NCI-H1417 treated with DMSO at 0.1 percent for 48 hours (cell line): ENCODE measurements at places on chromosomes 13 and 19.

DNA sequence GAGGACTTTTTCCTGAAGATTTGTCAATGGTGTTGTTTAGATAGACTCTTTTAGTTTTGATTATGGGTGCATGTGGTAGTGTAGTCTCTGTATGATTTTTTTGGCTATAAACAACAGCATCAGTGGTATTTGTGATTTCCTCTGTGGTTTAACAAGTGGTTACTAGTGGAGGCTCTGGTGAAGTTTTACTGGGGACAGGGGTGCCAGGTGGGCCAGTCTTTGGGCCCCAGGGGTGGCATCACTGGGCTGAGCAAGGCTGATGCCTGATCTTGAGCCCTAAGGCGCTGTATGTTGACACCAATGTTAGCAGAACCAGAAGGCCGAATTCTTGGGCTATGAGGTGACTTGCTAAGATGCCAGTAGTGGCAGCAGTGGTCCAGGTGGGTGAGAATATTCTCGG is 811.4 kb downstream of the DACH1 start:
- DNase-seq = no peak

DNA sequence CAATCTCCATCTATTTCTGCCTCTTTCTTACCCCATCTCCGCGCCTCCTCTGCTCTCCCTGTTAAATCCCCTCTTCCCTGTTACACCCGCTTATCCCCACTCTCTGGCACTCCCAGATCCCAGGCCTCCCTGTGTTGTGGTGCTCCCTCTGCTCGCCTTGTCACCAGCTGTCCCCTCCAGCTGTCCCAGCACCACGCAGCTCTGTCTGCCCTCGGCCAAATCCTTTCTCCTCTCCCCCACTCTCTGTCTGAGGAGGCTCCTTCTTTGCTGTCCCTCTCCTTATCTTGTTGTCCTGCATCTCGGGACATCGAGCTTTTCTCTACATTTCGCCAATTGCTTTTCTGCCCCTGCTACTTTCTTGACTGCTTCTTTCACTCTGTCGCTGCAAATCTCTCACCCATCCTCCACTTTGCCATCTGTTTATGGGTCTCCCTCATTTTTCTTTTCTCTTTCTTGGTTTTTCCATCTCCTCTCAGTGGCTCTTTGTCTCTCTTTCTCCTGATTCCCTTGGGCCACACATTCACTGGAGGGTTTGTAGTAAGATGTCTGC is 941 bp downstream of the ZNF160 start:
- no peak for DNase-seq

- no peak for DNase-seq
Observed at GRCh38 chr13:96011291-96011872, 41.8 kb downstream of the UGGT2 start.

DNA sequence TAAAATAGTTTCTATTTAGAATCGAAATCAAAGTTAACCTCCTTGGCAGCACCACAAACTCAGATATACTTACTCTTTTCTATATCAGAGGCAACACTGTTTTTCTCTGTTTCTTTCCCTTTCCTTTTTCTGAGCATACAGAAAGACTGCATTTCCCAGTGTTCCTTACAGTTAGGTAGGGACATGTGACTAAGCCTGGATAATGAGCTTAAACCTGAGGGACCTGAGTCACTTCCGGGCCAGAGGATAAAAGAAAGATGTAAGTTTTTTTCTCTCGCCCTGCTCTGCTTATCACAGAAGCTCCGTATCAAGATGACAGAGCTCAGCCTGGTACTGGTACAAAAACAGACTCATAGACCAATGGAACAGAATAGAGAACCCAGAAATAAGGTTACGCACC is 531.9 kb downstream of the KLF12 start:
- no peak for DNase-seq

DNA sequence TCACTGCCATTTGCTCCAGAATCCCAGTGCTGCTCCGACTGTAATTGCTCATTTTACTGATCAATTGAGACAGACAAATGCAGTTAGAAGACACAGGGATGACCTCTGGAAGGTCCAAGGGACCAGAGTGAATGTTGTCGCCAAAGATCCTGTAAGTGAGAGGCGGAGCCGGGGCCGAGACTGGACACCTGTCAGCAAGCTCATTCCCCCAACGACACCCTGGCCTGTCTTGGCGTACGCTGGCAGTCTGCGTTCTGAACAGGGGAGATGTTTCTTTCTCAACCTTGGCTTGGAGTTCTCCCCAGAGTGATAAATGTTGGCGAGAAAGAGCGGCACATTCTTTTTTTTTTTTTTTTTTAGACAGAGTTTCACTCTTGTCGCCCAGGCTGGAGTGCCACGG is 24.2 kb downstream of the GADD45B start:
- DNase-seq = no peak

GRCh38 chr19:19537075-19538048 is 703 bp upstream of the CILP2 start:
- DNase-seq = no peak

DNA sequence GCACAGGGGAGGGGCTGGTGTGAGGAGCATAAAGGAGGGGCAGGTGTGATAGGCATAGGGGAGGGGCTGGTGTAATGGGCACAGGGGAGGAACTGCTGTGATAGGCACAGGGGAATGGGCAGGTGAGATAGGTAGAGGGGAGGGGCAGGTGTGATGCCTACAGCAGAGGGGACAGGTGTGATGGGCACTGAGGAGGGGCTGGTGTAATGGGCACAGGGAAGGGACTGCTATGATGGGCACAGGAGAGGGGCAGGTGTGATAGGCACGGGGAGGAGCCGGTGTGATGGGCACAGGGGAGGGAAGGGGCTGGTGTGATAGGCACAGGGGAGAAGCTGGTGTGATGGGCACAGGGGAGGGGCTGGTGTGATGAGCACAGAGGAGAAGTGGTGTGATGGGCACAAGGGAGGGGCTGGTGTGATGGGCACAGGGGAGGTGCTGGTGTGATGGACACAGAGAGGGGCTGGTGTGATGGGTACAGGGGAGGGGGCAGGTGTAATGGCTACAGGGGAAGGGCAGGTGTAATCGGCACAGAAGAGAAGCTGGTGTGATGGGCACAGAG is 39.5 kb upstream of the POP4 start:
- no peak for DNase-seq

DNA sequence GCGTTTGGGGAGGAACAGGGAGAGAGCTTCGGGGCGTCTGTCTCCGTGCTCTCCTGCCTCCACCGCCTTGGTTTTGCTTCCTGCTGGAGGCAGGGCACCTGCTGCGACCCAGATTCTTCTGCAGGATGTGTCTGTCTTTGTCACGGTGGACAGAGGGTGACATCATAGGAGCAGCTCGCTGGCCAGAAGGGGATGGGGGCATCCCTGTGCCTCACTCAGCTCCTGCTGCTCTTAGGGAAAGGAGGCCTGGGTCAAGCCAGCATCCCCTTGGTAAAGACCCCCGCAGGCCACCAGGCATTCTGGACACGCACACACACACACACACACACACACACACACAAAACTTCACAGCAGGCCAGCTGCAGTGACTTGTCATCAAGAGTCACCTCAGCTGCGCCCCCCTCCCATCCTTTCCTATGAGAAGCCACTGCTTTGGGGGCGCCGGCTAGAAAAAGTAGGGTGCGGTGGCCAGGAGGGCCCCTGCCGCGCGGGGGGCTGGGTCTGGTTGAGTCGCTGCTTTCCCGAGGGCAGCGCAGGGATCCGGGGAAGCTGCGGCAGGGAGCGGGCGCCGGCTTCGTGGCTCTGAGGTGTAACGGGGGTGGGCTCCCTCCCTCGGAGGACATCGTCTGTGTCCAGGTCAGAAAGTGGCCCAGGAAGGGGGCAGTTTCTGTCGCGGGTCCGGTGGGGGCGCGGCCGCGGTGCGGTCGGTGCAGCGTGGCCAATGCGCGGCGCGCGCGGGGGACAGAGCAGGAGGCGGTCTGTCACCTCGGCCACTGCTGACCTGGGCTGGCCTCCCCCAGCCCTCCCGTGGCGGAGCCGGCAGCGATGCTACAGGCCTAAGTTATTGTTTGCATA is 15.8 kb upstream of the NPAS1 start:
- DNase-seq = no peak

GRCh38 chr13:76461484-76461883 is 424.7 kb downstream of the KCTD12 start:
- DNase-seq = no peak

DNA sequence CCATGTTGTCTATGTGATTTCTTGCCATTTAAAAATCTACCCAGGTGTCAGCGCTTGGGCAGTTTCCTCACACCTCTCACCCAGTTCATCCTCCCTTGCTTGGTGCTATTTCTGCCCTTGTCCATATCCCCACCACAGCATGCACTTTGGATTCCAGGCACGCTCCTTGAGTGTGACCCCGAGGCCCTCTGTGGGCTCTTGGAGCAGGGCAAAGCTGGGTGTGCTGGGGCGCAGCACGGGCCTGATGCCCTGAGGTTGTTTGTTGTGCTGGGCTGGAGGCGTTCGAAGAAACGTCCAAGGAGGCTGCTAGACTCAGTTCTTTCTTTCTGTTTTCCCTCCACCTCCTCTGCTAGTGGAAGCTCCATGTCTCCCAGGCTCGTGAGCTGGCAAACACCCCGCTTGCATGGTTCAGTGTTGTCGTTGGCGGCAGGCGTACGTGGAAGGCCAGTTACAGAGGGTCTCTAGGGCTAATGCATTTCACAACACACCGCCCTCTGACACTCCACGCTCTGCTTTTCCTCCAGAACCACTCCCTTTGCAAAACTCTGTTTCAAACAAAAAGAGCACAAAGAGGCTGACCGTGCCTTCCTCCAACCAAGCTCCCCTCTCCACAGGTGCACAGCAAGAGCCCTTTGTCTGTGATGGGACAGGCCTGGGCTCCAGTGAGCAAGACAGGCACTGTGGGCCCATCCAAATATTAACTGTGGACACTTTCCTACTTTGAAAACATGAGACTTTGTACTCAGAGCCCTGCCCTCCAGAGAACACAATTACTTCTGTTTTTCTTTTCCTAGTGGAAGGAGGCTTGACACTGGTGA is 117.7 kb upstream of the GJB6 start:
- DNase-seq = no peak

GRCh38 chr19:28469544-28469943 is 743.4 kb downstream of the UQCRFS1 start:
- no peak for DNase-seq

GRCh38 chr13:34210341-34210740 is 392.4 kb downstream of the RFC3 start:
- no peak for DNase-seq

GRCh38 chr13:86729206-86729605 is 930.0 kb upstream of the SLITRK6 start:
- no peak for DNase-seq

GRCh38 chr19:45955905-45956608 is 17.6 kb downstream of the NOVA2 start:
- DNase-seq = no peak

DNA sequence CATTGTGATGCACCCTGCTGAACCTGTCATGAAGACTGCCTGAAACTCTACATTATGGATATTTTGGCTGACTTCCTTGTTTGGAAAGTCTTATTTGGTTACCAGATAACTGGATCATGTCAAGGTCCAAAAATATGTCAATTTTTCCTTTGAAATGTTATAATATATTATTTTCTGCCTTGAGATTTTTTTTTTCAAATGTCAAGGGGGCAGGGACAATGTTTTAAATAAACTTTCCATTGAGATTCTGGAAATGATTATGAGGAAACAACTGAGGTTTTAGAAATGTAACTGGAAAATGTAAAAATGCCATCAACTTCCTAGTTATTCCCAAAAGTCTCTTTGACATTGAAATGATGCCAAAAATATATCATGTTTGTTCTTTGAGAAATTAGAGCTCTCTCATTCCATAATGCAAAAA is 117.0 kb downstream of the RFC3 start:
- DNase-seq = no peak

DNA sequence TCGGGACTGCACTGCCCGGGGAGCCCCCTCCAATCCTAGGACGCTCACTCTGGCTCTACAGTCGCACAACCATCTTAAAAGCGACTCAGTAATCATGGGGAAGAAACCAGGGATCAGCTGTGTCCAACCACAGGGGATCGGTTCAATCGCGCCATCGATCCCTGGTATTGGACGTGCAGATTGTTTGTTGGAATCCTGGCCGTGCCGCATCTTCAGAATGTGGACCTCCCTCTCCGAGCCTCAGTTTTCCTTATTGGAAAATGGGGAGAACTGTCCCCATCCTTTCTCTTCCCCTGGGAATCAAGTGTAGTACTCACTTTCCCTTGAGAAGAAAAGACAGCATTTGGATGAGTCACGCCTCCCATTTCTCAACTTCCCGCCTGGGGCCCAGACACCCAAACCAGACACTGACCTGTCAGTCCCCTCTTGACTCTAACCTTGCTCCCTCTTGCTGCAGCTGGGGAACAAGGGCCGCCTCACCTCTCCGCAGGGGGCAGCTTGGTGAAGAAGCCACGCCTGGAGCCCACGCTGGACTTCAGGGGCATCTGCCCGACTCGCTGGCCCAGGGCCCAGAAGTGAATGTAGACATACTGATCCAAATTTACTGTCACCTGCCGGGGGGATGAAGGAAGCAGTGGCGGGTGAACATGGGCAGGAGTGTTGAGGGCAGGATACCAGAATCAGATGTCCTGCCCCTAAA is 17.6 kb downstream of the EMP3 start:
- no peak for DNase-seq

DNA sequence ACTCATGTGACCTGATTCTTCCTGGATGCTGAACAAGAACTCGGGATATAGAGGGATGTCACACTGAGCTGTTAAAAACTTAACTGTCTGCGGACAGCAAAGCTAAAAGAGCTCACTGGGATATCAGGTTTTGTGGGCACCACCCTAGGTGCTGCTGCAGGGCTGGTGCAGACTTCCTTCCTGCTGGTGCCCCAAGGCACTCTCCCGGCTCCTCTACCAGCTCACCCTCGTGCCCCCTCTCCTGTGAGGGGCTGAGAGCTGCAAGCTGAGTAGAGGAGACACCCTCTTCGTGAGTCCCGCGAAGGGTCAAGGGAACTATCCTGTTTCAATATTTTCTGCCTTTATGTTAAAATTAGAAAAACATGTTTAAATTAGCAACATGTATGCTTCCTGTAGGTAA is 1475.7 kb downstream of the EFNB2 start:
- no peak for DNase-seq

GRCh38 chr13:24146961-24147569 is 13.5 kb upstream of the SPATA13 start:
- no peak for DNase-seq

DNA sequence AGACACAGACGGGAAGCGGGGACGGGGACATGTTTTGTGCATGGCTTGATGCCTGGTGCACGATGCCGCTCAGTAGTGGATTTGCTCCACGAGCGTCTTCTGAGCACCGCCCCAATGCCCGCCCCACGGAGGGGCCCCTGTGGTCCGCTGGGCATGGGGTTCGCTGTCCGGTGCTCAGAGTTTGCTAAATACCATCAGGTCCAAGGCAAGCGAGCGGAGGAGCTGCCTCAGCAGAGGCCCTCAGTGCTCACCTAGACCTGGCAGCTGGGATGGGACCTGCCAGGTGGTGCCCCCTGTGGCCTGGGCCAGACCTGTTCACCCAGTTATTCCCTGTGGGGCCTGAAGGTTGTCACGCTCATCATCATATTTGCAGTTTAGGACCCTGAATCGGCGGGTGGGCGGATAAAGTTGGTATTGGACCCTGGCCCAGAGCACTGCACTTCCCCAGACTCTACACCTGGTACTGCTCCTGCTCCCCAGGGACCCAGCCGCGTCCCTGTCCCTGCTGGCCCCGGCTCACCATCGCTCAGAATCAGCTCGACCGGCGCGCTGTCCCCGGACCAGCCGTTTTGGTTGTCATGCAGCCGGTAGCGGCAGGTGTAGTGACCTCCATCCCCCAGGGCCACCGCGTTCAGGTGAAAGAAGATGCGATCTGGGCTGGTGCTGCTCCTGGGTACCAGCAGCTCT is 2.3 kb downstream of the A1BG start:
- DNase-seq = no peak
